GM12878 (cell line): ENCODE measurements at places on chromosomes 7 and 10. TPM values are rescaled to one million over a fixed set of nuclear protein-coding genes. Genes with fewer than 3 reads are reported as not detected.

DNA sequence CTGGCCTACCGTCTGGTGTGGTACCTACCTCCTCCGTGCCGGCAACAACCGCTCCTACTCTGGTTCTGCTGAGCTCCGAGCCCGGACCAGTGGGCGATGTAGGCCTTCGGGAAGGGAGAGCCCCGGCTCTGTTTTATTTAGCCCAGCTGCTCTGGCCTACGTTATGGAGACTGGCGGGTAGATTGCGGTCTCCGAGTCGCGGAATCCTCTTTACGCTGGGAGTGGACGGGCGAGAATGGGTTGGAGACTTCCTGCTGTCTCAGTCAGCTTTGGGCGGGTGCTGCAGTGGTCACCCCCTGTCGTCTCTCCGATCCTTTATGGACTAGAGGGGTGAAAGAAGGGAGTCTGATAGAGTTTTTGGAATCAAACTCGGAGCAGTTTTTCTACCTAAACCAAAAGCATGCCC, 406 bp downstream of the CBLL1 start:
- no peak for DNase-seq

Gene RPP30
- 48.0 and 51.4 TPM in 2 replicates for total RNA-seq

DNA sequence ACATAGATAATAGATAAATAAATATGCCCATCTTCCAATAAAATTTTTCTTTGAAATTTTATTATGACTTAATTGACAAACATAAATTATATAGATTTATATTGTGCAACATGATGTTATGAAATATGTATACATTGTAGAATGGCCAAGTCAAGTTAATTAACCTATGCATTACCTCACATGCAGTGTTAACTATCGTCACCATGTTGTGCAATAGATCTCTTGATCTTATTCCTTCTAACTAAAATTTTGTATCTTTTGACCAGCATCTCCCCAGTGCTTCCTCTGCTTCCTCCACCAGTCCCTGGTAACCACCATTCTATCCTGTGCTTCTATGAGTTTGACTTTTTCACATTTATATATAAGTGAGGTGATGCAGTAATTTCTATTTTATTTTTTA, 259.6 kb downstream of the SUGCT start:
- DNase-seq = no peak

- DNase-seq = no peak
Observed at GRCh38 chr10:102799691-102800471, 37.3 kb downstream of the CYP17A1 start.

Gene LRGUK
- total RNA-seq = 0.05 and 0.13 TPM in 2 replicates

Gene INSIG1
- 119 and 131 TPM in 2 replicates for total RNA-seq
